GM13976 (cell line): ENCODE measurements at places on chromosomes 2 and 18.

DNA sequence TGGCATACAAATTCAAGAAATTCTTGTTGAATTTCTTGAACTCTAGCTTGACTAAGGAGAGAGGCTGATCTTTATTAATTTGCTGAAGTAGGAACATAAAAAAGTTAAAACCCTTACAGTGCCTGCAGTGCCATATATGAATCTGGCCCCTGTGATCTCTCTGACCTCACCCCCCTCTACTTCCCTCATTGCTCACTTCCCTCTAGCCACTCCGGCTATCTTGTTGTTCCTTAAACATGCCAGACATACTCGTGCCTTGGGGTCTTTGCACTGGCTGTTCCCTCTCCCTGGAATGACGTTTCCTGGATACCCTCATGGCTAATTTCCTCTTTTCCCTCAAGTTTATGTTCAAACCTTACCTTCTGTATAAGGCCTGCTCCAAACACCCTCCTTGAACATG, 246.3 kb upstream of the SIX2 start:
- no peak for DNase-seq

DNA sequence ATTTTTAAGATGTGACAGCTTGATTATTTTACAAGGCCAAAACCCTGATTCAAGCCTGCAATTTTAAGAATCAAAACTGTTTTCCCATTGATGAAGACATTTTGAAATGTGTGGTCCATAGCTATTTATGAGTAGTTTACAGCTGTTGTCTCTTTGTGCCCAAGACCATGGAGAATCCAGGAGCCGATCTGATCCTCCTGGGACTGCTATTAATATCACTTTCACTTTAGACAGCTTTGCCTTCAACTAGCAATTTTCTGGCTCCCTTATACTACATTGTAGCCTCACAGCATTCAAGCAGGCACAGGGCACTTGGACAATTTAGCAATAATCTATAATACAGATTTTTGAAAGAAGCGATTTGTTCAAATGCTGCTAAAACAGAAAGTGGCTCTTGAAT, 172.9 kb downstream of the SLC8A1 start:
- DNase-seq, result no peak

GRCh38 chr2:239137165-239137897, 263.5 kb downstream of the HDAC4 start:
- no peak for DNase-seq

- DNase-seq, result no peak
Measured at GRCh38 chr2:144512891-144513351, 7.0 kb downstream of the ZEB2 start.

DNA sequence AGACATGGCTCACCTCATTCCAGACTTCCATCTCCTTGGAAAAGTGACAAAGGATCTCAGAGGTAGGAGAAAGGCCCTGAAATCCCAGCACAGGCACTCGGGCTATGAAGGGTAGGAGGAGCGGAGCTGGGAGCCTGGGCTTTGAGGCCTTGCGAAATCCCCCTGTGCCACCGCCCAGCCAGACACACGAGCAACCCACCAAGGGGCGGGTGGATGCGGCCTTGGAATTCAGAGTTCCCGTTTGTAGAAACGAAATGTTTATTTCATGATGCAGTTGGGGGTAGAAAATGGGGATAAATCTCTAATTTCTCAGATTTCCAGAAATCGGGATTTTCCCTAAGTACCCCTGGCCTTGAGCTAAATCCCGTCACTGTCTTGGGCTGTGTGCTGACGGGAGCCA, 177.1 kb upstream of the HDAC4 start:
- no peak for DNase-seq

- no peak for DNase-seq
Measured at GRCh38 chr18:36471393-36471792, 173.9 kb downstream of the FHOD3 start.

DNA sequence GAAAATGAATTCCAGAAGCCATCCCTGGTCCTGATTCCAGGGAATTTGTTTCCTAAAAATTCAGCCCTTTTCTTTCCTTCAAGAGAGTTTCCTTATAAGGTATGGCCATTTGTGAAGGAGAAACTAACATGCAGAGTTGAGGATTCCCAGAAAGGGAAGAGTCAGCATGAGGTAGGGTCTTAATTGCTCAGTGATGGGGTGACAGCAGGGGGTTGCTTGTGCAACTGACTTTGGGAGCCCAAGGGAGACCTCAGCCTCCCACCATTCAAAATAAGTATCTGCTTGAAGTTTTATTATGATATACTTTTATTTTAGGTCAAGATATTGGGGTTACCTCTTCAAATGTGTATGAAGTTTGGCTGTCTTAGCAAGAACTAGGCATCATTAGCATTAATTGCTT, 74.9 kb upstream of the CELF4 start:
- DNase-seq, result no peak

DNA sequence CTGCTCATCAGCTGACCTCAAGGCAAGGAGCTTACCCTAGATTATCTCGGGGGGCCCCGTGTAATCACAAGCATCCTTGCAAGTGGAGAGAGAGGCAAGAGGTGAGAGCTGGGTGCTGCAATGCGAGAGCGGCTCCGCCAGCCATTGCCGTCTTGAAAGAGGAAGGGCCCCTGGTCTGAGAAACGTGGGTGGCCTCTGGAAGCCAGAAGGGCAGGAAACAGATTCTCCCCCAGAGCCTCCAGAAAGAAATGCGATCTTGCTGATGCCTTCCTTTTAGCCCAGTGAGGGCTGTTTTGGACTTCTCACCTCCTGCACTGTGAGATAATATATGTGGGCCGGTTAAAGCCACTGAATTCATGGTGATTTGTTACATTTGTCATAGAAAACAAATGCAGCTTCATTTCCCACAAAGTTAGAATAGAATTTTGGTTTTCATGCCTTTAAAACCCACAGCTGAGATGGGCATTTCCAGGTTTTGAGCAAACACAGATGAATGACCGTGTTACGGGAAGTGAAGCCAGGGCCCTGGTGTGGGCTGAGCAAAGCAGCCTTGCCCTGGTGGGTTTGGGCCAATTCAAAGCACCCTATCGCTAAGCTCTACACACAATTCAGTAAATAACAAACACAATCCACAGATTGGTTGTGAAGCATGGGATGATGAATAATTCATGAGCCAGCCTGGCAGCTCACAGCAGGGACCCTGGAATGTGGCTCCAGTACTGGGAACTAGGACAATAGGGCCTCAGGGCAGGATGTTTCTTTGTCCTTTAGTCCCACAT, 319.9 kb upstream of the HS6ST1 start:
- no peak for DNase-seq

- peak; percentile 54 for DNase-seq
Measured at GRCh38 chr18:48408727-48409590, at the start of gene ZBTB7C. Gene ZBTB7C (minus strand): TSS chr18:48409383.

DNA sequence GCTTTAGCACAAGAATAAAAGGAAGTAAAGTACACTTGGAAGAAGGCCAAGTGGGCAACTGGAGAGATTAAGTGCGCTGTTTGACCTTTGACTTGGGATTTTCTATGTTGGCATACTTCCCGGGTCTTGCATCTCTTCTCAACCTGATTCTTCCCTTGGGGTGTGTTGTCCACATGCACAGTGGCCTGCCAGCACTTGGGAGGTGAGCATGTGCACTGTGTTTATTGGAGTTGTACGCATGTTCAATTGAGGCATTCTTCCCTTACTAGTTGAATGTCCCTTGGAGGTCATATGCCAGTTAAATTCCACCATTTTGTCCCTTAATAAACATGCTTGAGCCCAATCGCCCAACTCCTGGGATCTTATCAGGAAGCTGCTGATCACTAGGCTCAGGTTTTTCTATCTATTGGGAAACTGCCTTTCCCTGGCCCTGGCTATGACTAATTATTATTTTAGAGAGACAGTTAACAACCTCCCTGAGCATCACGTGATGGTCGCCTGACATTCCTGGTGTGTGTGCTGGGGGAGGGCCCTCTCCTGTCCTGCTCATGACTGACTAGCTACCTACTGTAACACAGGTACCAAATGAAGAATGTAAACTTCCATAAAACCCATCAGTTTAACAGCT, 62.5 kb upstream of the RAPGEF4 start:
- DNase-seq, result no peak
